ENCODE measurements at places on chromosomes 6 and 20.

DNA sequence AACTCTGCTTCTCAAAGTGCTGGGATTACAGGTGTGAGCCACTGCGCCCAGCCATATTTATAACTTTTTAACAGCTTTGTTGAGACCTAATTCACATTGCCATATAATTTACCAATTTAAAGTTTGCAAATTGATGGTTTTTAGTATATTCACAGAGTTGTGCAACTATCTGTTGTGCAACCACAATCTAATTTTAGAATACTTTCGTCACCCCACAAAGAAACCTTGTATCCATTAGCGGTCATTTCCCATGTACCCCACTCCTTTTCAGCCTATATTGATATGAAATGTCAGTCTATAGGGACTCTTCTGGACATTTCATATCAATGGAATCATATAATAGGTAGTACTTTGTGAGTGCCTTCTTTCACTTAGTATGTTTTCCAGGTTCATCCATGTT is 55.8 kb downstream of the FOXO3 start:
- no peak for DNase-seq

GRCh38 chr6:159194421-159194820 is 25.2 kb downstream of the FNDC1 start:
- DNase-seq, result no peak

GRCh38 chr20:9485614-9486340 is 28.6 kb upstream of the LAMP5 start:
- DNase-seq, result no peak

DNA sequence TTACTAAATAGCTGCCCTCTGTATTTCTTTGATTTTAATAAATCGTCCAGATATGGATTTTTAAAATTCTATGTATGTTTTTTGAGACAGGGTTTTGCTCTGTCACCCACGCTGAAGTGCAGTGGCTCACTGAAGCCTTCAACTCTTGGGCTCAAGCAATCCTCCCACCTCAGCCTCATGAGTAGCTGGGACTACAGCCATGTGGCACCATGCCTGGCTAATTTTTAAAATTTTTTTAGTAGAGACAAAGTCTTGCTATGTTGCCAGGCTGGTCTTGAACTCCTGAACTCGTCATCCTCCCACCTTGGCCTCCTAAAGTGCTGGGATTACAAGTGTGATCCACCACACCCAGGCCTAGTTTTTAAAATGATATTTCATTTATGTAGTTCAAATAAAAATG is 47.4 kb upstream of the DDR1 start:
- no peak for DNase-seq

- DNase-seq, result no peak
Measured at GRCh38 chr20:15506311-15506710, 1066.9 kb downstream of the KIF16B start.

DNA sequence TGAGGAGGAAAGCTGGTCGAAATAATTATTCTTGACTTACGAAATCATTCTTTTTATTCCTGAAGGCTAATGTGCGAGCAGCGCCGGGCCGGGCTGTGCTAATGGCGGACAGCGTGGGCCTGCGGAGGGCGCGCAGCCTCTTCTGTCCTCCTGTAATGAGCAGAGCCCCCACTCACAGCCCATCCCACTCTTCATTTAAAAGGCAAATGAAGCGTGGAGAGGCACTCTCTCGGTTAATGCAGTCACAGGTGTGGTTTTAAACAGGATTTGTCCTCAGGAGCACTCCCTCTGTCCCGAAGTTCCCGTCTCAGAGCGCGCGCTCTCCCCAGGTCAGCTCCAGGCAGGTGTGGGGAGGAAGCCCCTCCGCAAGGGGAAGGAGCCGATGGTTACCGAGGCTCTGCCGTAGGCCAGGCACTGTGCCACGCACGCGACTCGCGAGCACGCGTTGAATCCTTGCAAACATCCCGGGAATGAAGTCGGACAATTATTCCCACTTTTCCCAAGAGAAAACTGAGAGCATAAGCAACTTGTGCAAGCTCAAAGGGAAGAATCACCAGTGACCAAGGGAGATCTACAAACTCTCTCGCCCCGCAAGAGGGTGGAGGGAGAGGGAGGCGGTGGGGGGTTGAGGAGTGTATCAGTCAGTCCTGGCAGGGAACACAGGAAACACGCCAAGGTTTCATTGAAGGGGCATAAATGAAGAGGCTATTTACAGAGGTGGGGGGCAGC is 35.5 kb upstream of the ZFAND3 start:
- DNase-seq, result no peak

GRCh38 chr6:37481711-37482605 is 17.7 kb downstream of the CCDC167 start:
- DNase-seq, result no peak

- peak; percentile 57 for DNase-seq
Measured at GRCh38 chr6:34791164-34791700, 651 bp upstream of the BLTP3A start.

- no peak for DNase-seq
Measured at GRCh38 chr20:24955045-24955444, 6.0 kb downstream of the CST7 start.

GRCh38 chr6:116369964-116370759 is 585 bp upstream of the DSE start:
- DNase-seq, result no peak

GRCh38 chr20:49563015-49563980 is 4.6 kb downstream of the PTGIS start:
- DNase-seq, result no peak

DNA sequence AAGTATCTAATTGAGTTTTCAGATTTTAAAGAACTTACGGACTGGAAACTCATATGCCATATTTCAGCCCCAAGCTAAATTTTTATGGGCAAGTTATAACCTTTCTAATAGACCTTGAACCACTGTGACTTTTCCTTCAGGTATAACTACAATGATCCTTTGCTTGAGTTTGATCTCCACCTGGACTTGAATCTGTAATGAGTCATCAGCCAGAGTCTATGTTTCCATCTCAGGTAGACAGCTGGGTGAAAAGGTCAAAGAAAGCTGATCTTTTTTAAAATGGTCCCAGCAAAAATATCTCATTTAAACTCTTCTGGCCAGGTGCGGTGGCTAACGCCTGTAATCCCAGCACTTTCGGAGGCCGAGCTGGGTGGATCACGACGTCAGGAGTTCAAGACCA is 88.4 kb upstream of the SGK1 start:
- DNase-seq, result no peak
